Activated CD4-positive, alpha-beta memory T cell treated with anti-CD3 and anti-CD28 coated beads, Interleukin-2, amount 10 ng/mL, durations not matched to agents 7 days and 5 days (primary cell): ENCODE measurements at places on chromosomes 4 and X.

- no peak overlapping the region for H3K27ac ChIP-seq
- no peak overlapping the region for H3K4me3 ChIP-seq
- no peaks in the 10 kb centered on the region for H3K27me3 ChIP-seq
- H3K36me3 ChIP-seq = peaks cover 78% of the 10 kb centered on the region
Measured at GRCh38 chr4:24537025-24537424, 47.3 kb downstream of the DHX15 start.

DNA sequence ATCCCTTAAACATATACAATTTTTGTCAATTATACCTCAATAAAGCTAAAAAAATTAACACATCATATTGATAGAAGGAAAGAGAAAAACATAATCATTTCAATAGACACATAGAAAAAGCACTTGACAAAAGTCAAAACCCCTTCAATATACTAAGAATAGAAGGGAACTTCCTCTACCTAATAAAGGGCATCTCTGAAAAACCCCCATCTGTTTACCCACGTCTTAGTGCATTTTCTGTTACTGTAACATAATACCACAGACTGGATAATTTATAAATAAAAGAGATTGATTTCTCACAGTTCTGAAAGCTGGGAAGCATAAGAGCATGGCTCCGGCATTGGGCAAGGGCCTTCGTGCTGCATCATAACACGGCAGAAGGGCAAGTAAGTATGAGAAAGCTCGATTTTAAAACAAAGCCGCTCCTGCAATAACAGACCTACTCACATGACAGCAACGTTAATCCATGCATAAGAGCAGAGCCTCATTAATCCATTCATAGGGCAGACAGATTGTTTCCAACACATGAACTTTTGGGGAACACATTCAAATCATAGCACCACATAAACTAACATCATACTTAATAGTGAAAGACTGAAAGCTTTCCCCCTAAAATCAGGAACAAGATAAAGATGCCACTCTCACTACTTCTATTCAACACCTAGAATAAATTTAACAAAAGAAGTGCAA, 15.7 kb downstream of the STEEP1 start:
- H3K36me3 ChIP-seq = no peaks in the 10 kb centered on the region
- no peak for DNase-seq
- H3K4me1 ChIP-seq = no peaks in the 10 kb centered on the region
- no peak overlapping the region for H3K27ac ChIP-seq
- no peaks in the 10 kb centered on the region for H3K27me3 ChIP-seq

DNA sequence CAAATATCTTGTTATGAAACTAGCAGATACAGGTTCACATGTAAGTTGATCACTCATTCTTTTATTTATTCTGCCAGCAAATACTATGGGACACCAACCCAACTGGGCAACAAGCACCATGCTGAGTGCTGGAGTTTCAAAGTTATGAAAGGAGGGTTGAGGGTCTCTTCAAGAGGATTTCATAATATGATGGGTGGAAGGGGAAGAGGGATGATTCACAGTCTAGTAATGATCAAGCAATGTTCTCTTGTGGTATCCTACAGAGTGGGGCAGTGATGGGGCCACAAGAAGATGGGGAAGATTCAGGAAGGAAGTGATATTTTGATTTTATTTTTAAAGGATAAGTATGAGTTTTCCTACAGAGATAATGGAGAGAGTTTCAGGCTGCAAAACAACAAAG, 46.2 kb upstream of the TXK start:
- no peaks in the 10 kb centered on the region for H3K27me3 ChIP-seq
- peaks cover 2% of the 10 kb centered on the region for H3K4me1 ChIP-seq
- no peaks in the 10 kb centered on the region for H3K36me3 ChIP-seq
- DNase-seq = no peak
- no peak overlapping the region for H3K4me3 ChIP-seq
- no peak overlapping the region for H3K27ac ChIP-seq

DNA sequence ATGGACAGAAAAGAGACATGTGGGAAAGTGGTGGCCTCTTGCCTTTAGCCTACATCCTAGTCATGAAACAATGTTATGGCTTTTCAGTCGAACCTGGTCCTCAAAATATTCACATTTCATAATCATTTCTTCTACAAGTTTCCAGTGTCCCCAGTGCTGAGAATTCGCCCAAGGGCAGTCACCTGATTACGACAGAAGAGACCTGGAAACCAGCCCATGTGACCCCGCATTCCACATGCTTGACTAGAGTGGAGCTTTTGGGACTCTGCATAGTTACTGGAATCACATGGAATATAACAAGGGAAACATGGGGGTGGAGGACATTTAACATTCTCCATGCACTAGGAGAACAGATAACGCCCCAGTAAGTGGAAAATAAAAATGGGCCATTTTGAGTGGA, 100.1 kb downstream of the PPARGC1A start:
- H3K4me3 ChIP-seq = no peak overlapping the region
- DNase-seq = no peak
- H3K36me3 ChIP-seq = no peaks in the 10 kb centered on the region
- H3K27ac ChIP-seq = no peak overlapping the region

GRCh38 chr4:17197070-17197469, 298.6 kb upstream of the LDB2 start:
- no peaks in the 10 kb centered on the region for H3K36me3 ChIP-seq
- no peak for DNase-seq
- peaks cover 6% of the 10 kb centered on the region for H3K27me3 ChIP-seq
- no peak overlapping the region for H3K4me3 ChIP-seq
- H3K4me1 ChIP-seq = no peaks in the 10 kb centered on the region

- H3K27ac ChIP-seq = no peak overlapping the region
- no peaks in the 10 kb centered on the region for H3K36me3 ChIP-seq
- DNase-seq = no peak
- no peaks in the 10 kb centered on the region for H3K27me3 ChIP-seq
Measured at GRCh38 chr4:16884673-16885460, 13.6 kb downstream of the LDB2 start.

GRCh38 chr4:4685810-4686795, 144.3 kb upstream of the STX18 start:
- no peak overlapping the region for H3K27ac ChIP-seq
- H3K4me1 ChIP-seq = peaks cover 16% of the 10 kb centered on the region
- DNase-seq = no peak
- H3K27me3 ChIP-seq = no peaks in the 10 kb centered on the region

- H3K27ac ChIP-seq = no peak overlapping the region
- H3K27me3 ChIP-seq = no peaks in the 10 kb centered on the region
- no peaks in the 10 kb centered on the region for H3K36me3 ChIP-seq
- DNase-seq = no peak
- no peak overlapping the region for H3K4me3 ChIP-seq
Measured at GRCh38 chr4:20219521-20219920, 32.2 kb upstream of the SLIT2 start.

DNA sequence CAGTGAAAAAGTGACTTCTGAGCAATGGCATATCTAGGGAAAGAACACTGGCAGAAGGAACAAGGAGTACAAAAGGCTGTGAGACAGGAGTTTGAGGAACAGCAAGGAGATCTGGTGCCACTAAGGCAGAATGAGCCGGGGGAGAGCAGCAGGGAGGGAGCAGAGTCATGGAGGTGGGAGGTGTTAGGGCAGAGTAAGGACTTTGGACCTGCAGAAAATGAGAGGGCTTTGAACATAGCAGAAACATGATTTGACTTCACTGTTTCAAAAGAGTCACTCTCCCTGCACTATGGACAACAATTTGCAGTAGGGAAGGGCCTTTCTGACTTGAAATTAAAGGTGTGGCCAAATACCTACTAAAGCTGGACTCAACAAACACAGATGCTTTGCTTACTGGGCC, 356.2 kb downstream of the ADGRL3 start:
- H3K4me3 ChIP-seq = no peak overlapping the region
- H3K36me3 ChIP-seq = no peaks in the 10 kb centered on the region
- no peaks in the 10 kb centered on the region for H3K4me1 ChIP-seq

GRCh38 chrX:63652086-63652765, 132.8 kb downstream of the ARHGEF9 start:
- no peak overlapping the region for H3K27ac ChIP-seq
- H3K4me3 ChIP-seq = no peak overlapping the region
- peaks cover 15% of the 10 kb centered on the region for H3K36me3 ChIP-seq
- DNase-seq = no peak

- peaks cover 47% of the 10 kb centered on the region for H3K4me1 ChIP-seq
- peaks cover 38% of the 10 kb centered on the region for H3K27me3 ChIP-seq
- DNase-seq = peak; percentile 61
- peak overlapping the region; percentile 80 for H3K4me3 ChIP-seq
- peaks cover 3% of the 10 kb centered on the region for H3K36me3 ChIP-seq
Measured at GRCh38 chr4:108172753-108173598, 4.2 kb upstream of the LEF1 start.

GRCh38 chr4:155305619-155306018, 71.1 kb downstream of the MAP9 start:
- no peaks in the 10 kb centered on the region for H3K27me3 ChIP-seq
- no peak overlapping the region for H3K4me3 ChIP-seq
- no peak overlapping the region for H3K27ac ChIP-seq

DNA sequence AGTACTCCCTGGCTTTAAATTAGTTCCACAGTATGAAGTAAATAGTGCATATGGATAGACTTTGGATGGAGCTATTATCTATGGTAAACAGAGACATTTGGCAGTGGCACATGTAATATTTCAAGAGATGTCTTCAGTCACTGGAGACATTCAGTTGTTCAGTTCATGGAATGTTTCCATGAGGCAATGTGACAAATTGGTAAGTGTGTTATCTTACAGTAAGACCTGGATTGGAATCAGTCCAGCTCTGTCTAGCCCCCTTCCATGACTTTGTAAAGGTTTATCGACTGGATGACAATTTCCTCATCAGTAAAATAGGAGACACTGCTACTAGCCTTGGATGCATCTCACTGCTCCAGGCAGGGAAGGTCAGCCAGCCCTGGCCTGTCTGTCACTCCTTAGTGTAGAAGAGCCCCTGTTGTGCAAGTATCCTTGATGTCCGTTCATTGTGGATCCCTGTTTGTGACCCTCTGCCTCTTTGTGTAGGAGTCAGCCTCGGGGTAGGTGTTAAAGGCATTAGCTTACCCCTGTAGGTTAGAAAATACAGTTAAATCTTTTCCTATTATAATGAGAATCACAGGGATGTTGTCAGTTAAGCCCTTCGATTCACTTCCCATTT, 335.9 kb downstream of the ANK2 start:
- H3K27ac ChIP-seq = no peak overlapping the region
- H3K4me3 ChIP-seq = no peak overlapping the region
- no peaks in the 10 kb centered on the region for H3K4me1 ChIP-seq
- DNase-seq = no peak
- H3K27me3 ChIP-seq = peaks cover 4% of the 10 kb centered on the region

DNA sequence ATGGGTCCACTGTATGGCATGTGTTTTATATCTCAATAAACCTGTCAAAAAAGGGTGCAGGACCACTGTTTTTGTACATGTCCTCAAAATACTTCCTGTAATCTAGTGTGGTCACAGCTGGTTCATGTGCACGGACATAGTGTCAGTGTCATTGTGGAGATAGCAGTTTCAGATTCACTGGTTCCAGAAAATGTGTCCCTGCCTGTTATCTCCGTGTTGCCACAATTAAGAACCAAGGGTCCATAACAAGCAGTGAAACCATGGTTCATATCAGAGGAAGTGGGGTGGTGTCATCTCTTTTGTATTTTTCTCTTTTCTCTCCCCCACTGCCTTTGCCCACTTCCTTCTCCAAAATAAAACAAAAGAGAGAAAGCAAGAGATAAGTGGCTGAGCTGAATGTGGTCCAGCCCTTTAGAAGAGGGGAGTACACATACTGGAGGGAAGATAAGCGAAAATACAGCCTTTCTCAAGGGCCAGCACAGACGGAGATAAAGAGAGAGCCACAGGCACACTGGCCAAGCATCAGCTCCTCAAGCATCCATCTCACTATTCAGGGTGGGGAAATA, 51.2 kb downstream of the TBL1X start:
- H3K27me3 ChIP-seq = no peaks in the 10 kb centered on the region
- no peak for DNase-seq
- H3K27ac ChIP-seq = no peak overlapping the region
- no peak overlapping the region for H3K4me3 ChIP-seq
- peaks cover 25% of the 10 kb centered on the region for H3K4me1 ChIP-seq

DNA sequence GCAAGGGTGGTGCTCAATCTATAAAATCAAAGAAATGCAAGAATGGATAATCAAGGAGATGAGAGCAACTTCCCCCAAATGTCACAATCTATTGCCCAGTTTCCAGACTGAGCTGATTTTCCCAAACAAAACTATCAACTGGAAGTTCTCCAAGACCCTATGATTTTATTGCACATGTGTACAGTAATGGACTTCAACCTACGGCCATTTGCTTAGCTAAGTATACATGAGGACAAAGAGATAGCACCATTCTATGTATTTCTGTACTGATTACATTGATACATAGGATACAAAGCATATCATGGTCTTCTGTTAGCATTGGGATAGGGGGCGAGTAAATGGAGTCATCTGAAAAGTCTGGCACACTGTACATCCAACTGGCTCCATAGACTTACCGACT, 407.8 kb downstream of the GABRG1 start:
- no peaks in the 10 kb centered on the region for H3K27me3 ChIP-seq
- H3K4me3 ChIP-seq = no peak overlapping the region
- no peaks in the 10 kb centered on the region for H3K36me3 ChIP-seq
- H3K27ac ChIP-seq = no peak overlapping the region
- no peaks in the 10 kb centered on the region for H3K4me1 ChIP-seq

DNA sequence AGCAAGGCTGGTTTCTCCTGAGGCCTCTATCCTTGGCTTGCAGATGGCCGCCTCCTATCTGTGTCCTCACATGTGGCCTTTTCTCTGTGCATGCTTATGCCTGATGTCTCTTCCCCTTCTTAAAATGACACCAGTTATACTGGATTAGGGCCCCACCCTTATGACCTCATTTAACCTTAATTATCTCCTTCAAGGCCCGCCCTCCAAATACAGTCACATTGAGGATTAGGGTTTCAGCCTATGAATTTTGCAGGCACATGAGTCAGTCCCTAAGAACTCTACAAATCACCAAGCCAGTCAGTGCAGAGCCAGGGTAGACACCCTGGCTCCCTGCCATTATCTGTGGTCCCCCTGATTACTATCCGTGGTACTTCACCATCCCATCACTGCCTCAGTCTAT, 51.6 kb downstream of the MAML3 start:
- H3K27ac ChIP-seq = peak overlapping the region; percentile 95
- H3K36me3 ChIP-seq = peaks cover 9% of the 10 kb centered on the region
- no peak for DNase-seq
- H3K4me3 ChIP-seq = no peak overlapping the region
- peaks cover 72% of the 10 kb centered on the region for H3K4me1 ChIP-seq
- peaks cover 8% of the 10 kb centered on the region for H3K27me3 ChIP-seq

DNA sequence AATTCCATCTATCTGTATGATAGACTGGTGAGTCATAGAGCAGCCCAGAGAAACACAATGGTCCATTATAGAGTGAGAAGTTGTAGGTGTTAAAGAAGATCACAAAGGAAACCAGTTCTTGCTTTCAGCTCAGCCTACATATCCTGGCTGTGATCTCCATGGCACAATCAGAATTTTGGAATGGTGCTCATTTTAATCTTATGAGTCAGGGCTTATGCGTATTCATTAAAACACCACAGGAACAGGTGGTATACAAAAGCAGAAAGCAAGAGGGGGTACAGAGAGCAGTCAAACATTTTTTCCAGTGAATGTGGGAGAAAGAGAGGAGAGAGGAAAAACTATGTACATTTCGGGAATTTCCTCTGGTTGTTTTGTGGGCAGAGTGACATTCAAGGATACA, 126.9 kb downstream of the MFAP3L start:
- DNase-seq = no peak
- no peaks in the 10 kb centered on the region for H3K36me3 ChIP-seq
- H3K27me3 ChIP-seq = peaks cover 5% of the 10 kb centered on the region
- H3K4me1 ChIP-seq = no peaks in the 10 kb centered on the region
- H3K4me3 ChIP-seq = no peak overlapping the region
